ENCODE measurements at places on chromosomes 12 and 14. TPM values are rescaled to one million over a fixed set of nuclear protein-coding genes. Genes with fewer than 3 reads are reported as not detected.

Gene ABCD2
- total RNA-seq: 0.18 TPM

Gene TEAD4
- total RNA-seq: 24.2 TPM

Gene RNF212B
- not detected for total RNA-seq

Gene AMN
- total RNA-seq: not detected

Gene PTPN6
- total RNA-seq: not detected

Gene SCNN1A
- total RNA-seq: 0.29 TPM

Gene PPM1H
- total RNA-seq: not detected

Gene EPS8
- total RNA-seq: 131 TPM

Gene LRRC23
- 13.0 TPM for total RNA-seq

Gene KRT85
- not detected for total RNA-seq

Gene KRT77
- not detected for total RNA-seq

Gene NUP37
- 78.2 TPM for total RNA-seq

Gene KRT8
- 551 TPM for total RNA-seq

Gene HVCN1
- total RNA-seq: 21.3 TPM

Gene RILPL1
- total RNA-seq: 16.1 TPM

Gene OASL
- total RNA-seq: 0.18 TPM

Gene ANO2
- not detected for total RNA-seq

Gene CLEC14A
- total RNA-seq: 2.7 TPM

Gene EPYC
- not detected for total RNA-seq

Gene TBC1D30
- 0.35 TPM for total RNA-seq

Gene POLE
- total RNA-seq: 15.9 TPM

Gene LIN52
- total RNA-seq: 7.6 TPM

Gene CCDC38
- not detected for total RNA-seq

Gene TMTC1
- total RNA-seq: 51.4 TPM

Gene MAP4K5
- total RNA-seq: 48.9 TPM

Gene SPIC
- not detected for total RNA-seq

Gene NRL
- total RNA-seq: 0.29 TPM

Gene DENR
- 28.8 TPM for total RNA-seq

Gene ITGA7
- 1.2 TPM for total RNA-seq

Gene STXBP6
- 18.6 TPM for total RNA-seq

Gene ISM2
- total RNA-seq: not detected

Gene PUS7L
- total RNA-seq: 24.5 TPM

Gene CIDEB
- total RNA-seq: 2.3 TPM

Gene CMKLR1
- total RNA-seq: not detected

Gene HIP1R
- total RNA-seq: 36.6 TPM

Gene KRT75
- total RNA-seq: not detected

Gene SSTR1
- total RNA-seq: 3.5 TPM

Gene SCN8A
- total RNA-seq: 4.0 TPM

Gene CLEC9A
- total RNA-seq: not detected

Measured in myometrial cell (primary cell).